Stimulated activated CD8-positive, alpha-beta memory T cell treated with anti-CD3 and anti-CD28 coated beads, Interleukin-2, amount 100 ng/mL, for 1 hour (primary cell): ENCODE measurements at places on chromosomes 7 and 10.

GRCh38 chr7:134625550-134625949 is 21.1 kb upstream of the BPGM start:
- no peak for DNase-seq

DNA sequence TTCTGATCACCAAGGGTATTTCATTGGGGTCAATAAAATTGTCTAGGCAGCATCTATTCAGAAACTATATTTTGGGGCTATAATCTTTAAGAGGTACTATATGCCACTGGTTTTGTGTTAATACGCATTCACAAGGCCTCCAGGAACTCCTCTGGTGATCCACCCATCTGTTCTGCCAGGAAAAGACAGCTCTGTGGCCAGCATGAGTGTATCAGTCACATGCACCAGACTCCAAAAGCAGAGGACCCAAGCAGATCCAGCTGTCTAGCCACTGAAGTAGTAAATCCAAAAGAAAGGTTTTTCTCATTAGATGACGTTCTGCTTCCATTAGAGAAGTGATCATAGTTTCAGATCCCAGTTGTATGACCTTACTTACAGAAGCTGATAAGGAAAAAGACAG is 199.6 kb upstream of the CELF2 start:
- no peak for DNase-seq

DNA sequence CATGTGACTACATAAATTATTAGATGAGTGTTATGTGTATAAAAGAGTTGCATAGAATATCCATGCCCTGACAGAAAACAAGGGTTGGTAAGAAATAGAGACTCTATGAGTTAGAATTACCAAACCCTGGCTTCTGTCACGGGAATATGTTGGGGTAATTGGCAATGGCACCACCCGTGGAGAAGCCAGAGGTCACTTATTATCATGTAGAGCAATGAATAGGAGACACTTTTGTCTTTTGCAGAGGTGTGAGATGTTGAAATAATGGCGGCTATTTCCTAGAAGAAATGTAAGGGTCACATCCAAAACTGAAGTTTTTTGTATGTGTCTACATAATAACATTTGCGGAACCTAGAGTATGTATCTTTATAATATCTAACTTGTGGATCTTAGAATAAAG is 35.3 kb downstream of the ABCB5 start:
- no peak for DNase-seq

DNA sequence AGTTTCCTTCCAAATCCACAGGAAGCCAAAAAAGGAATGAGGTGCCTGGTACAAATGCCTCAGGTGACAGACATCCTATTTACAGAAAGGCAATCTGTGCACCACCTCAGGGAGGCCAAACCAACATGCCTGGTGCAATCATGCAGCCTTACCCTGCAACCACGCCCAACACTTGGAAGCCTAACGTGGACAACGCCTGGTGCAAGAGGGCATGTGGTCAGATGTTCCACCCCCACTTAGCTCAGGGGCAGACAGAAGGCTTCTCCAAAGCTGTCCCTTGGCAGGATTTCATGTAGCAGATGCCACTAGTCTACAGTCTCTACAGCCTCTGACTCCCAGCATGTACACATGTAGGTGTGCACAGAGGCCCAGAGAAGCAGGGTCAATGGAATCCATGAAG is 89.5 kb downstream of the KCNMA1 start:
- no peak for DNase-seq

DNA sequence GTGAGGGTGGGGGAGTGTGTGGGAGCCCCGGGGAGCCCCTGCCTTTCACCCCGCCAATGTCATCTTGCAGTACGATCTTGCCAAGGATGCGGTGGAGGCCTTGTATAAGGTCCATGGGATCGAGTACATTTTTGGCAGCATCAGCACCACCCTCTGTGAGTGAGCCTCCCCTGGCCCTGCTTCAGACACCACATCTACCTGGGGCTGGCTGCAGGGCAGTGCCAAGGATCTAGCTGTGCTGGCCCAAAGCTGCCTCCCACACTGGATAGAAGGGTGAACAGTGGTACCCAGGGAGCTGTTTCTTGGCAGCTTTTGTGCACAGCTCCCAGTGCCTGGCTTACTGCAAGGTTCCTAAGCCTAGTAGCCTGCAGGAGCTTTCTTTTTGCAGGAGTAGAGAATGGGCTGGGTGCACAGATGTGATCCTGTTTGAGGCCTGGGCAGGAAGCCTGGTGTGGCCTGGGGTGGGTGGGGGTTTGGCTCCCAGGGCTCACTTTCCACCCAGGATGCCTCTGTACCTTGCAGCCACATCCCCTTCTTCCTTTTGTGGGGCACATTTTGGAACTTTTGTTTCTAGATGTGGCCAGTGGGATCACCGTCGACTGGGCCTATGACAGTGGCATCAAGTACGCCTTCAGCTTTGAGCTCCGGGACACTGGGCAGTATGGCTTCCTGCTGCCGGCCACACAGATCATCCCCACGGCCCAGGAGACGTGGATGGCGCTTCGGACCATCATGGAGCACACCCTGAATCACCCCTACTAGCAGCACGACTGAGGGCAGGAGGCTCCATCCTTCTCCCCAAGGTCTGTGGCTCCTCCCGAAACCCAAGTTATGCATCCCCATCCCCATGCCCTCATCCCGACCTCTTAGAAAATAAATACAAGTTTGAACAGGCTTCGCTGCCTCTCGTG is 12.2 kb upstream of the CPA1 start:
- DNase-seq, result no peak

DNA sequence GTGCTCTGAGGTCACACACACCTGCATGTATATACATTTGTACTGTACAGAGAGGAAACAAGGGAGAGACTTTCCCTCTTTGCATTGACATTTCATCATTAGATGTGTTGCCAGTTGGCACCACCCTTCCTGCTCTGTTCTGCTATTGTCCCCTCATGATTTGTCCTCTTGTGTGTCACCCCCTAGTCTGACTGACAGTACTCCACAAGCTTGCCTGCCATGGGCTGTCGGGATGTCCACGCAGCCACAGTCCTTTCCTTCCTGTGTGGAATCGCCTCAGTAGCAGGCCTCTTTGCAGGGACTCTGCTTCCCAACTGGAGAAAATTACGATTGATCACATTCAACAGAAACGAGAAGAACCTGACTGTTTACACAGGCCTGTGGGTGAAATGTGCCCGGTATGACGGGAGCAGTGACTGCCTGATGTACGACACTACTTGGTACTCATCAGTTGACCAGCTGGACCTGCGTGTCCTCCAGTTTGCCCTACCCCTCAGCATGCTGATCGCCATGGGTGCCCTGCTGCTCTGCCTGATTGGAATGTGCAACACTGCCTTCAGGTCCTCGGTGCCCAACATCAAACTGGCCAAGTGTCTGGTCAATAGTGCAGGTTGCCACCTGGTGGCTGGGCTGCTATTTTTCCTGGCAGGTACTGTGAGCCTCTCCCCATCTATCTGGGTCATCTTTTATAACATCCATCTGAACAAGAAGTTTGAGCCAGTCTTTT is 9.4 kb downstream of the CLDN12 start:
- DNase-seq, result no peak

DNA sequence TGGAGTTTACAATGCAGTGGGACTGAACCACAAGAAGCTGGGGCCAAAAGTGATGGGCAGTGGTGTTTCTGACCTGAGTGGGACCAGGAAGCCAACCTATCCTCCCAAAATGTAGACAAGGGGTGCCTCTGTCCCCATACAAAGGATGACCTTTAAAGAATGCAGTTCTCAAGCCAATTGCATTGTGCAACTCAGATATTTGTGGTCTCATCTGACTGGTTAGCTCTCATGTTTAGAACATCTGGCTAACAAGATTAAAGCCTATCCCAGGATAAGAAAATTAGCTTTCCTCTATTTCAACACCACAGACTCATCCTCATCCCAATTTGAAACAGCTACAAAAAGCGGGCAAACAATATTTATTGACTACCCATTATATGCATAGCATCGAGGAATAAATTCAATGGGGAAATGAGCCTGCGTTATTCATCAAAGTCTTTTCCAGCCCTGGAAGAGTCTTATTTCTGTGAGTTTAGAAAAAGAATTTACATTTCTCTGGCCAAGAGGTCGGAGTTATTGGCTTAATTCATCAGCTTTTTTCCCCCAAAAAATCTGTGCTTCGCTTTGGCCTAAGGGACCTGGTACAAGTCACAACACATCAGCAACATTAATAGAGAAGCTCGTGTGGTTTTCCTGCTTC is 26.7 kb downstream of the ELMO1 start:
- no peak for DNase-seq

DNA sequence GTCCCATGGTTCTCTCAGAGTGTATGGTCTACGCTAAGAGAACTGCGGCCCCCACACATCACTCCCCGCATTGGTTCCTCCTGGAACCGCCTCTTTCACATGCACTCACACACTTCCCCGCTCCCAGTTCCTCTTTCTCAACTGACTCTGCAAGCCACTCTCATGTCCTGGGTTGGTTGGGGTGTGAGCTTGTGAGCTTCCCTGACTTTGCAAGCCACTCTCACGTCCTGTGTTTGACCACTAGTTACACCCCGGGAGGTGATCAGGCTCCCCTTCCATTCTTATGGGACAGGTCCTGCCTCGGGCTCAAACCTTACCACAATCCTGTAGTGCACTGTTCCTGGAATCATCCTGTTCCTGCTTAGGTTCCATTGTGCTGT is 105.0 kb downstream of the TRIM24 start:
- DNase-seq, result no peak

DNA sequence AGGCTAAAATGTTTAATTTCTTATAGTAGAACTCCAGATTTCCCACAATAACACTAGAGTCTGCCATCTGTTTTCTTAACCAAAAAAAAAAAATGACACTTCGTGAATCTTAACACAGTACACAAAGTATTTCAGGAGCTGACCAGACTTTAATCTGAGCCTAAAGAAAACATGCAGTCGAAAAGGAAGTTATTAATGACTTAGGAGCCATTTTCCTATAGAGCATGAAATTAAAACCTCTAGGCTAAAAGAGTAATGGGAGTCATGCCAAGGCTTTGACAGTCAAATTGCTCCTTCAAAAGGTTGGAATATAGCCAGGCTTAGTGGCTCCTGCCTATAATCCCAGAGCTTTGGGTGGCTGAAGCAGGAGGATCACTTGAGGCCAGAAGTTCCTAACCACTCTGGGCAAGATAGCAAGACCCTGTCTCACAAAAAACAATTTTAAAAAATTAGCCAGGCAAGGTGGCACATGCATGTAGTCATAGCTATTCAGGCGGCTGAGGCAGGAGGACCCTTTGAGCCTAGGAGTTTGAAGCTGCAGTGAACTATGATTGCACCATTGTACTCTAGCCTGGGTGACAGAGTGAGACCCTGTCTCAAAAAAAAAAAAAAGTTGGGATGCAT is 13.6 kb downstream of the MICU1 start:
- no peak for DNase-seq

GRCh38 chr7:123492485-123492884 is 41.9 kb downstream of the IQUB start:
- DNase-seq, result no peak

- DNase-seq, result no peak
Measured at GRCh38 chr10:106795619-106796018, 368.9 kb downstream of the SORCS1 start.

DNA sequence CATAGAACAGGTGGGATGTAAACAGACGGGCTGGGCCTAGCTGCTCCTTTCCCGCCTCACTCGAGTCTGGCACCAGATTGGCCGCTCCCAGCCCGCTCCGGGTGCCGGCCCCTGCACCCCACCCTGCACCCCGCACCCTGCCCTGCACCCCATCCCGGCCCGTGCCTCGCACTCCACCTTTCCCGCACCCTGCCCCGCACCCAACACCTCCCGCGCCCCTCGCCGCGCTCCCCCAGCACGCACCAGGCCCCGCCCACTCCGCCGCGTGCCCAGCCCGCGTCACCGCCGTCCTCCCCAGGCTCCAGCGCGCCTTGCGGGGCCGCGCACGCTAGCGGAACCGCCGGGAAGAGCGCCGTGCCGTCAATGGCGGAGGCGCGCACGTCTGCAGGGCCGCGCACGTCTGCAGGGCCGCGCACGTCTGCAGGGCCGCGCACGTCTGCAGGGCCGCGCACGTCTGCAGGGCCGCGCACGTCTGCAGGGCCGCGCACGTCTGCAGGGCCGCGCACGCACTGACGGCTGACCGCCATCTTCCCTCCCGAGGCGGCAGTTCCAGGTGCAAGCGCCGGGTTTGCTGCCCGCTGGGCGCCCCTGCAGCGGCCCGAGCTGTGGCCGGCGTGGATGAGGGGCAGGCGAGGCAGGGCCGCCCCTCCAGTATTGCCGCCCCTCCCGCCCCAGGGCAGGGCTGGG is at the start of gene UBE3C:
Gene UBE3C (plus strand): TSS at position 503 of the 687 bp plus-strand sequence. CDS start 347 bp downstream, outside the sequence.
- peak; percentile 85 for DNase-seq

DNA sequence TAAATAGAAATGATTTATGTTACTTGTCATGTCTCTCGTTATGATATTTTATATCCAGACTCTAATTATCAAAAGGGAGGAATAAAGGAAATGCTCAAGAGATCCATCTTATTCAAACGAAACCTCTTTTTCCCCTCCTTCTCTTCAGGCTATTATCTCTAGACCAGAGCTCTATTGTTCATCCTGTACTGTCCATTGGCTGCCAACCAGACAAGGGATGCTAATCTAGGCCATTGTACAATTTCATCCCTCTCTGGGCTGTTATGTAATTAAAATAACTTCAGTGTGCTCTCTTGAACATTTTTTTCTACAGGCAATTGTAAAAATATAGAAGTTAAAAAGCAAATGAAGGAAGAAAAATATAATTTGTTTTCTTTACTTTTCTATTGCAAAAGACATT is 220.4 kb downstream of the HDAC9 start:
- no peak for DNase-seq

DNA sequence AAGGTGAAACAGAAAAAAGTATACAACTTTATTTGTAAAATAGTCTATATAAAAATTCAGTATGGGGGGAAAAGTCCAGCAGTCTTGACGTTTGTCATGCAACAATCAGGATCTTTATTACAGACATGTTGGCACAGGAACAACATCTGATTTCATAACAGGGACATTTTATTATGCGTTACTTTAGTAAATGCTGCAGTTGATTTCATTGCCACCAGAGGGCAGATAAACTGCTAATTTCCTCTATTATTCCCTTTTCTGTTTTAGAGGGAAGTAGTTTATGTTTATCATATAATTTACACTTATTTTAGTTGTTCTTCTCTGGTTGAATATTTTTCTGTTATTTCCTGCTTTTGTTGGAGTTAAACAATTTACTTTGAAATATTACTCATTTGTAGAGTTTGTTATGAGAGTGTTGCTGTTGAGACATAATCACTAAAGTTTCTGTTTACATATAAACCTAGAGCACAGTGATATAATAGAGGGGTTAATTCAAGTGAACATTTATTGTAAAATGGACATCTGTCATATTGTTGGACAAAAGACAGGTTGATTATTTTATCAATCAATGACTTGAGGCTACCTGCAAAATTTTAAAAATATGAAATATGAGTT is 3.3 kb downstream of the PLXDC2 start:
- DNase-seq, result no peak
